ENCODE measurements at places on chromosomes 2 and 18. TPM values are rescaled to one million over a fixed set of nuclear protein-coding genes. Genes with fewer than 3 reads are reported as not detected.
A peak's percentile ranks its signal among the peaks of the same experiment; 100 is the strongest.

The CFC1 gene
- total RNA-seq: not detected

The TAF4B gene
- total RNA-seq: 13.3 TPM

DNA sequence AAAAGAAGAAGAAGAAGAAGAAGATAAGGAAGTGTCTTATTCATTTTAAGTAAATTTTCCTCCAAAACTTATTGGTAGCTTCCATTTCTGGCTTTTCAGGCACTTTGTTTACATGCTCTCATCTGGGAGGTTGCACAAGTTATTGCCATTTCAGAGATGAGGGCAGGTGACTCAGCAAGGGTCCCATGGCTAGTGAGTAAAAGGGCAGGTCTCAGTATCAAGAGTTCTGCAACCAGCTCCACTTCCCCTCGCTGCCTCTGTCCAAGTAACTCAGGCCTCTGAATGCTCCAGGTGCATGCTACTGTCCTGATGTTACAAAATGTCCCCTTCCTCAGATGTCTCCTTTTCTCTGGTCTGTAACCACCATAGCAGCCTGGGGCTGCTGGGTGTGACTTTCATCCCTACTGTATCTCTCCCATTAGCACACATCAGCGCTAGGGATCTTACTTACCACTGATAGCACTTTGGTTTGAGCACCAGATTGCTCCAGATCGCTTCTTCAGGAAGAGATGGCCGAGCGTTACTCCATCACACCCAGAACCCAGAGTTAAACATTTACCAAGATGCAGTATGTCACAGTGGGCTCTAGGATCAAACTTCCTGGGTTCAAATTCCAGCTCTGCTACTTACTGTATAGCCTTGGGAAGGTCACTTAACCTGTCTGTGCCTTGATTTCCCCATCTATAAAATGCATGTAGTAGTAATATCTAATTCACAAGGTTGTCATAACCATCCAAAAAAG lies 57.4 kb upstream of the LAPTM4A start:
- peaks cover 7% of the 10 kb centered on the region for H3K4me1 ChIP-seq
- no peaks in the 10 kb centered on the region for H3K36me3 ChIP-seq
- H3K27ac ChIP-seq: no peak overlapping the region
- H3K27me3 ChIP-seq: peaks cover 37% of the 10 kb centered on the region

DNA sequence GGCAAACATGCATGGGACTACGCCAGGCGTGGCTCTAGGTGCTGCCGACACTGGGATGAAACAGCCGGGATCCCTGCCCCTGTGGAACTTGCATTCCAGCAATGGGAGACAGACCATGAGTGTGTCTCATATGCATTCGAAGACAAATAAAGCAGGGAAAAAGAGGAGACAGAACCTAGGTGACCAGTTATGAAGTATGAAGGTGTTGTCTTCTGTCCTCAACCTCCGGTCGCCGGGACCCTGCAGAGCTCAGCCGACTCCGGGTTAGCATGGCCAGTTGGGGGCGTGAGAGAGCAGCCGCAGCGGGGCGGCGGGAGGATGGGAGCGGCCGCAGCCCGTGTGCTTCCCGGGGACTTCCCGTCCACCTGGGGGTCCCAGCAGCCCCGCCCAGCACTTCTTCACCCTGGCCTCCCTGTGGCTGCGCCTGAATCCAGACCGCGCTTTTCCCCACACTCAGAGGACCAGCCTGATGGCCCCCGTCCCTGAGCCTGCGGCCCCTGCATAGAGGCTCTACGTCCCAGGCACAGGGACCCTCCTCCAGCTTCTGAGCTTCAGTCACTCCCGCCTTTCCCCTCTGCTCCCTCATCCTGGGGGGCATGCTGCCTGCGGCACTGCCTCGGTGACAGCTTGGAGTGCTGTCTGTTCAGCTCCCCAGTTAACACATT lies 11.4 kb downstream of the ID2 start:
- peaks cover 9% of the 10 kb centered on the region for H3K4me1 ChIP-seq
- no peaks in the 10 kb centered on the region for H3K27me3 ChIP-seq
- H3K4me3 ChIP-seq: peak overlapping the region; percentile 48
- peaks cover 6% of the 10 kb centered on the region for H3K36me3 ChIP-seq
- no peak overlapping the region for H3K27ac ChIP-seq

DNA sequence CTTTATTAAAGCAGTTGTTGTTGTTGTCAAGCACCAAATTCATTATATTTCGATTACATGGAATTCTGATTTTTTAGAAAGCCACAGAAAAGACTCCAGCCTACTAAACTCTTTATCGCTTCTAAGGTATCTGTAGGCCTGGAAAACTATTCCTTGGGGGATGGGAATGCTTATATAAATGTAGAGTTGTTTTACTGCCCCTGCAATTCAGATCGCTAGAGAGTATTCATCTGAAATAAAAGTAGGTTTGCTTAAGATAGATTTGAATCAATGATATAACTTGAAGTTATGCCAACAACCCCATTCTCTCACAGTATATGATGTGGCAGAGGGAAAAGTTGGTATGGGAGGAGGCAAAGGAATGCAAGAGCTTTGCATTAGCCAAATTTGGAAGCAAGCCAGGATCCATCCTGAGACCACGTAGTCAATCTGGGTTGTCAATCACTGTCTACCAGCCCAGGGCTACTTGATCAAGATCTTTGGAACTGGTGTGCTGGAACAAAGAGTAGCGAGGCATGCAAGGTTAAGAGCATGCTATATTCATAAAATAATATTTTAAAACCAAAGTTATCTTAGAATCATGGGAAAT lies 95.9 kb downstream of the LYPD6B start:
- H3K27ac ChIP-seq: no peak overlapping the region
- no peak for DNase-seq
- no peak overlapping the region for H3K4me3 ChIP-seq

DNA sequence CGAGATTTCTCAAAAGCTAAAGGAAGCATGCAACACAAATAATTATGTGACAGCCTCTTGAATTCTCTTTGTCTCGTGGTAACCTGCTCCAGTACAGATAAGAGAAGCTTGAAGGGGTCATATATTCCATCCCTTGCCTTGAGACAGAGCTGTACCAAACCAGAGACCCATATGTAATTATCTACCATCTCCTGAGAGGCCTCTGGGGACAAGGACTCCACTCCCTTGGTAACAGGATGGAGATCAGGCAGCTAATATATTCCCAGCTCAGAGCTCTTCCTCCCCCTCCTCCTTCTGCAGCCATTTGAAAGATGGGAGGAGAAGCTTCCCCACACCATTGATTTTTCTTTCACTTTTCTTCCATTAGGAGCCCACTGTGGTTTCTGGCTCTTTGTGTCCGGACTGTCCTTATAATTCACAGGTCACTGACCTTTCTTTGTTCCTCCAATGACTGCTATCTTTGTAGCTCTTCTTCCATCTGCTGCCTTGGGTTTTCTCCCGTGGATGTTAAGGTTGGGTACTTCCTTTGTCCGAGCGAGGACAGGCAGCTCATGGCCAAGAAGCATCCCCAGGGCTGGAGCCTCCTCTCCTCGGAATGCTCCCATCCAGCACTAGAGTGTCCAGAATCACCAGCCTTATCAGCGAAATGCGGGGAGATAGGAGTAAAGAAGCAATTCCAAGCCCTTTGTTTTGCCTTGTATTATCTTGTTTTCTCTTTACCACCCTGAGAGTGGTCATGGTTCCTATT lies 72.6 kb upstream of the STPG4 start:
- peaks cover 8% of the 10 kb centered on the region for H3K4me1 ChIP-seq
- no peak overlapping the region for H3K4me3 ChIP-seq
- no peaks in the 10 kb centered on the region for H3K27me3 ChIP-seq
- no peaks in the 10 kb centered on the region for H3K36me3 ChIP-seq

DNA sequence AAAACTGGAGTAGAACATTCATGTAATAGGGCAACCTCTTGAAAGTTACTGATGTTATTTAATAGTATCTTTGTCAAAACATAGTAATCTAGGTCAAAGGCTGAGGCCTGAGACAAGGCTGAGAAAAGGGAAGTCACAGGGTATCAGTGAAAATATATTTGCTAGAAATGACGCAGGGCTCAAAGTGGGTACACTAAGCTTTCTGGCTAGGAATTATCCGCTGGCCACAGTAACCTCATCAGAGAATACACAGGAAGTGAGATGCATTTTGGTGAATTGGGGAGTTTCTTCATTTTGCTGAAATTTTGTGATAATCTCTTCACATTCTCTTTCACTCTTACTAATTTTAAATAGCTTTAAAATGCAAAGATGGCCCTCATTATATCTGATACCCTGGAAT lies 206.8 kb downstream of the OTX1 start:
- H3K4me3 ChIP-seq: no peak overlapping the region
- no peaks in the 10 kb centered on the region for H3K27me3 ChIP-seq
- peaks cover 18% of the 10 kb centered on the region for H3K4me1 ChIP-seq
- no peak for DNase-seq
- H3K27ac ChIP-seq: no peak overlapping the region
- H3K36me3 ChIP-seq: no peaks in the 10 kb centered on the region

DNA sequence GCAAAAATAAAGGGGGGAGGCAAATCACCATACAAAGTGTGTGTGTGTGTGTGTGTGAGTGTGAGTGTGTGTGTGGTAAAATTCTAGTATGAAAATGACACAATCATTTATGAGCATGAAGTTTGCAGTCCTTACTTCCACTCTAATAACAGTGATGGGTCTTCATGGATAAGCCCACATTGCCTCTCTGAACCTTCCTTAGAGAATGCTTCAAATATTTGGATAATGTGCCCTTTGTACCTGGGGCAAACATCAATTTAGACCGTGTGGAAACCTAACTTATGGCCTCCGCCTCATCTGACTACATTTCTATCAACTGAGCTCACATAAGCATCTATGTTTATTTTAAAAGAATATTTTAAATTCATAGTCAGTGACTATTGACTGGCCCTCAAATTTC lies 3.7 kb downstream of the SCN9A start:
- H3K36me3 ChIP-seq: no peaks in the 10 kb centered on the region
- H3K27me3 ChIP-seq: no peaks in the 10 kb centered on the region
- H3K4me1 ChIP-seq: peaks cover 38% of the 10 kb centered on the region
- no peak overlapping the region for H3K4me3 ChIP-seq

GRCh38 chr18:58539659-58540380 lies 89.1 kb downstream of the ALPK2 start:
- H3K4me1 ChIP-seq: peaks cover 29% of the 10 kb centered on the region
- no peaks in the 10 kb centered on the region for H3K36me3 ChIP-seq
- no peak for DNase-seq
- no peak overlapping the region for H3K27ac ChIP-seq

DNA sequence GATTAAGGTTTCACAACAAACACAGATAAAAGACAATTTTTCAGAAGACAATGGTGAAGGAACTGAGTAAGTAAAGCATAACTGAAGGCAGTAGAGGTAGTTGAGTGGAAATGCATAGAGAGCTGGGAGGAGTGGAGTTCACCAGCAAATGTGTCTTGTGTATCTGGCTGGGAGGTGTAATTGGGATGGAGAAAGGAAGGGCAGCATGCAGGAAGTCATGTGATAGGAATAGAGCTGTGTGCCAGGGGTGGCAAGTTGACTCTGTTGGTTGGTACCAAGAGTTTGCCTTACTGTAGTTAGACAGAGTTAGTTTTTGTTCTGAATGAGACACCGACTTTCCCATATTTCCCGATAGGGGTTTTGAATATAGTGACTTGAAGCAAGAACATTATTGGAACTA lies 56.3 kb downstream of the FMNL2 start:
- peaks cover 13% of the 10 kb centered on the region for H3K36me3 ChIP-seq
- no peaks in the 10 kb centered on the region for H3K27me3 ChIP-seq
- no peak overlapping the region for H3K4me3 ChIP-seq
- H3K4me1 ChIP-seq: peaks cover 56% of the 10 kb centered on the region
- H3K27ac ChIP-seq: no peak overlapping the region

DNA sequence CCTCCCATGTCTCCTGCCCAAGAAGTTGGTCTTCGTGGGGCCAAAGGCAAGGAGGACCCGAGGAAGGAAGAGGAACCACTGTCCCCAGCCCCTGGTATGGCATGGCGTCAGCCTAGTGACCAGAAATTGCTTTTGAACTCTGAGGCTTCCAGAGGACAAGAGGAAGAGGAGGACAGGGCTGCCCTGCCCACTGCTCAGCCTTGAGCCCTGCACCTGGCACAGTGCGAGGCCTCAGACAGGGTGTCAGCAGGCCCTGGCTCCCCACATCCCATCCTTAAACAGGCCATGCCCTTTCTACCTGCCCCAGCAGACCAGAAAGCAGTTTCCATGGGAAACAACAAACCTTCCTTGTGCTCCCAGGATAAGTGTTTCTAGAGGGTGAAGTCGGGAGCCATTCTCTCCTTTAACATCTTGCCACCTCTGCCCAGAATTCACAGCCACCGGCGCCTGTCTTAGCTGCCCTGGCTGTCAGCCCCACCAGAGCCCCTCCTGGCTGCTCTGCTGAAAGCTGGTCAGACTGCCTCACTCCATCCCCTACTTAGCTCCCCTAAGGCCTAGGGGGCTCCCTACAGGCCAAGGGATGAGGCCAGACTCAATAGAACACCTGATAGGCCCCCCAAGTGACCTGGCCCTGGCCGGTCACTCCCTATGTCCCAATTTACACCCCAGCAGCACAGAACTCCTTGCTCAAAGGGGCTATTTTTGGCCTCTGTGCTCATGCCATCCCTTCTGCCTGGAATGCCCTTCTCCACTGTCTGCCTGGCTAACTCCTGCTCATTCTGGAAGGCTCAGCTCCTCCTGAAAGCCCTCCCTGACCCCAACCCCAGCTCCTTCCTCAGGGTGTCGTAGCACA lies 20.6 kb downstream of the ATOH8 start:
- no peak for DNase-seq
- no peak overlapping the region for H3K27ac ChIP-seq
- no peak overlapping the region for H3K4me3 ChIP-seq
- H3K36me3 ChIP-seq: no peaks in the 10 kb centered on the region
- H3K4me1 ChIP-seq: peaks cover 40% of the 10 kb centered on the region

DNA sequence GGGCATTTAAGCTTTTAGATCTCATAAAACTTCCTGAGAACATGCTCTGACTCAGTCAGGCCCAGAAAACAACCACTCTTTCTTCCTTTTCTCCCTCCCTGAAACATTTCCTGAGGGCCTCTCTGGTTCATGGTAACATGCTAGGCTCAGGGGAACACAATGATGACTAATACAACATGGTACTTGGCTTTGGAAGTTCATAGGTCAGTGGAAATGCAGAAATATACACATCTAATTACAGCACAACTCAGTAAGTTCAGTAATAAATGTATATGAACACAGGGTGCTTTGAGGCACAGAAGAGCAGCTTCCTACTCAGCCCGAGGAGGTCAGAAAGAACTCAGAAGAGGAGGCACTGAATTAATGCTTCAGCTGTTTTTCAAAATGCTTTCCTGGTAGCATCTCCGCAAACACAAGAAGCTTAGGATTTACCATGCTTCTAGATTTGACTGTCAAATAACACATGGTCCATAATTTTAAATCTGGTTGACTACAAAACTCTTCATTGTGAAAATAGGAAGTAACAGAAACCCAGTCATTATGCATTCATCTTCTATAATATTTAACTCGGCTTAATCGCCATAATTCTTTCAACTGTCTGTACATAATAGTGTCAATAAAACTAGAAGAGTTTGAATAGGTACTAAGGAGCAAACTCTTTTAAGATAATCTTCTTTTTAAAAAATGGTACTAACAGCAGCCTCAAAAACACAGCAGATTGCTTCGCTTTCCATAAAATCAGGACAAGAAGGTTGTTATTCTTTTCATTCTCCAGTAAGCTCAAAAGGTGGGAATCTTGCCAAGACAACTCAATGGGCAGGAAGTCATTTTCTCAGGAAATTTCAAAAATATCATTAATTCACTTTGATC lies 251.3 kb downstream of the DLGAP1 start:
- no peaks in the 10 kb centered on the region for H3K27me3 ChIP-seq
- no peaks in the 10 kb centered on the region for H3K36me3 ChIP-seq
- no peak overlapping the region for H3K4me3 ChIP-seq
- no peak for DNase-seq

All from WTC11 (cell line).